Stimulated activated CD4-positive, alpha-beta T cell treated with anti-CD3 and anti-CD28 coated beads, Interleukin-2, amount 100 ng/mL, for 24 hours (primary cell): ENCODE measurements at places on chromosomes 16 and 17.

GRCh38 chr17:9432134-9432885 lies 143.3 kb downstream of the STX8 start:
- DNase-seq, result no peak

DNA sequence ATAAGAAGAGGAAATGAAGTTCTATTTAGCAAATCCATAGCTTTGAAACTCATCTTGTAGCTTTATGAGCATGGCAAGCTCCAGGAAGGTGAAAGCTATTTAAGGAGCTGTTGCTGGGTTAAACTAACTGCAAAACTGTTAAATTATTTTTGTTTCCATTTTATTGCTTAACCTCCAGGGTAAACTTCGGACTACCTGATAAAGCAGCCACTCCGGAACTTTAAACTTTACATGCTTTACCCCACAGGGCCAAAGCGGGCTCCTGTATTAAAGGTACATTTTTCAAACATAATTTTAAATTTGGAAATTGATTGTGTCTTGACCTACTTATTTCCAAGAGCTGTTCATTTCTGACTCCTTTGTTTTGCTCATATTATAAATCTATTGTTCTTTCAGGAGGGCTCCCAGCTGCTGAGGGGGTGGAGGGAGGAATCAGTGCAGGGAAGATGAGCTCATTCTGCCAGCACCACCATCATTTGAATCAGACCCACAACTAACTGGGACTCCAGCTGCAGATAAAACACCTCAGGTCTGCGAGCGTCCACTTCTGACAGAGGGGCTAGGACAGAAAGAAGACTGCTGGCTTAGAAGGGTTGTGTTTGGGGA lies 157.9 kb downstream of the IRX3 start:
- no peak for DNase-seq

GRCh38 chr16:22736791-22737190 lies 77.2 kb upstream of the HS3ST2 start:
- DNase-seq, result no peak

- DNase-seq, result no peak
These were observed 25.3 kb downstream of the DBNDD1 start for GRCh38 chr16:89993971-89994370.

- no peak for DNase-seq
These were observed 245.6 kb downstream of the CA10 start for GRCh38 chr17:51912939-51913338.

DNA sequence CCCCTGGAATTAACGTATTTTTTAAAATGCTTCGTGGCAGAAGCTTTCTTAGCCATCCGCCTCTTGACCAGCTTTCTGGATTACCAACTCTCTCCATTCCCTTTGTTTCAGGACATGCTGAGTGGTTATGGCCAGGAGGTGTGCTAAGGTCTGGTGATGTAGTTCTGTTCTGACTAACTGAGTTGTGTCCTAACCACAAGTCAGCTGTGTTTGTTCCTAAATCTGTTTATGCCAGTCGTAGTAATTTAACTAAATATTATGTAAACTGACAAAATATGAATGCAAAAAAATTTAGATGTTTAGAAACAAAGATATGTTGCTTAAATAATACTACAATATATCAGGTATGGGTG lies 61.6 kb downstream of the MRTFB start:
- no peak for DNase-seq

GRCh38 chr17:2751491-2751890 lies 2.0 kb upstream of the CCDC92B start:
- DNase-seq, result no peak

GRCh38 chr17:39150795-39151149 lies 665 bp downstream of the PLXDC1 start:
- no peak for DNase-seq

DNA sequence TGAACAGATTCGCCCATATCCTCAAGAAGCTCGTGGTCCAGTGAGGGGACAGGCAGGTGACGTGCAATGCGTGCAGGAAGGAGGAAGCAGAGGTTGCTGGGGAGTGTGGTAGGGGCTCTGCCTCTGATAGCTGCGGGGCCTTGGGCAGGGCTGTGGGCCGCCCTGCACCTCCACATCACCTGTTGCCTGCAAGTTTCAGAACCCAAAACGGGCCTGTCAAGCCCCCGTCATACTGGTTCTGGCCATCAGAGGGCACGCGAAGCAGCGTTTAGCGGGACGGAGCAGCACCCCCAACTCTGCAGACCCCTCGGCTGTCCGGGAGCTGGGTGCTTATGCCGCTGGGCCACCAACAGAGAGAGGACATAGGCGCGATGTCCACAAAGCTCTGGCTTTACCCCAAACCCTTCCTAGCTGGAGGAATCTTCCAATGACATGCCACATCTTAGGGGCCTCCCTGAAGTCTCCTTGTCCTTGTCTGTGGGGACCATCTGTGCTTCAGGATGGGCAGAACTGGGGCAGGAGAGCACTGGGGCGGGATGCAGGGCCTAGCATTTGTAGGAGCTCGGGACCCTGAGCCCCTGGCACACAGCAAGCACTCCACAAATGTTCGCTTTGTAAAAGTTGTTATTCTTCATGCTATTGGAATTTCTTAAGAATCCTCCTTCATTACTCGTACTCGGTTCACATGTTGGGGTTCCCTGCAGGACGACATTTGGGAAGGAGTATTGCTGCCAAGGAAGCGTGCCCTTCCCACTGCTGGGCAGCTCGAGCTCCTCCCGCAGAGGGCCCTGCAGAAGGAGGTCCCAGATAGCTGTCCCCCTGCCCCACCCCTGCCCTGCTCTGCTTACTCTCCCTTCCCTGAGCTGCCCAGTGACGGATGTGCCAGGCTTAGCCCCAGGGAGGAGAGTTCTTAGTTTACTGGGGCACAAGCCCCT lies 64.3 kb downstream of the CNGB1 start:
- peak; percentile 34 for DNase-seq
